ENCODE measurements at places on chromosomes 11 and 22.

DNA sequence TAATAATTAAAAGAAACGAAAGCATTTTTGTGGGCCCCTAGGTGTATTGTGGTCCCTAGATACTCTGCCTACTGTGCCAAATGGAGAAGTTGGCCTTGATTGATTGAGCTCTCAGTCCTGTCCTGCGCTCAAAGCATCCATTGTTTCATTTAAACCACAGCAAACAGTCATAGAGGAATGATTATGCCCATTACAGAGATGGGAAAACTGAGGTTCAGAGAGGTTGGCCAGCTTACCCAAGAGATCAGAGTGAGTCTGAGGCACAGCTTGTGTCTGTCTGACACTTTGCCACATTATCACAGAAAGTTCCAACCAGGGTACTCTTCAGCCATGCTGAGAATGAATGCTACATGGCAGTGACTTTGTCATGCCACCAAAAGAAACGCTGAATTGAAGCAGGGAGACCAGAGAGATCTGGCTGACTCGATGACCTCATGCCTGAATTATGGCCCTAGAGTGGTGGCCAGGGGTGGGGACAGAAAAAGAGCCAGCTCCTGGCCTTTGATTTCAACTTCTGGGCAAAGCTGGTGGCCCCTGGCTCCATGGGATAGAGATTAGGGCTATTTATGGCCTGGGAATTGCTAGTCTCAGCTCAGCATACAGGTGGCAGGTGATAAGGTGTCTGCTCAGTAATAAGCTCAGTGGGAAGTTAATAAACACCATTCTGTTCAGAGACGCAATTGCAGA lies 180.5 kb downstream of the MIAT start:
- no peak for DNase-seq

GRCh38 chr11:57224537-57224936 lies 12.5 kb downstream of the APLNR start:
- DNase-seq, result no peak

DNA sequence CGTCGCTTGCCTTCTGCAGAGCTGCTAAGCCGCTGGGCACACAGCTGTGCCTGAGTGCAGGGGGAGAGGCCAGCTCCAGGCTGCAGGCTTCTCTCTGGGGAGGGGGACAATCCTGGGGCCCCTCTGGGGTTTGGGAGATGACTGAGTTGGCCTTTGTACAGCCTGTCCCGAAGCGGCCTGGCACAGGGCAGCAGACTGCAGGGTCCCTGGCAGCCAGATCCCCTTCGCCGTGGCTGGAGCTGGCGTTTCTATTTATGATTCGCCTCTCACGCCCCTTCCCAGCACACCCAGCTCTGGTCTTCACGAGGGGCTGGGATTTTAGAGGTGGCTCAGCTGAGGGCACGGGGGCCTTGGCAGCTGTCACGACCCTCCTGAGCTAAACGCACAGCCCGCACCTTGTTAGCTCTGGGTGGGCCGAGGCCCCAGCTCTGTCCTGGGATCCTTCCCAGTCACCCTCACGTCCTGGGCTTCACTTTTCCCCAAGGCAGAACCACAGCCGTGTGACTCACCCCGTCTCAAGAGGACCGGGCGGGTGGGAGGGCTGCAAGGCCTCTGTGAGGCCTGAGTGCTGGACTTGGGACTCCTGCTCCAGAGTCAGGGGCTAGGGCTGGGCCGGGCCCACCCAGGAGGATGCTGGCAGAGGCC lies 18.4 kb downstream of the OSBPL5 start:
- no peak for DNase-seq

DNA sequence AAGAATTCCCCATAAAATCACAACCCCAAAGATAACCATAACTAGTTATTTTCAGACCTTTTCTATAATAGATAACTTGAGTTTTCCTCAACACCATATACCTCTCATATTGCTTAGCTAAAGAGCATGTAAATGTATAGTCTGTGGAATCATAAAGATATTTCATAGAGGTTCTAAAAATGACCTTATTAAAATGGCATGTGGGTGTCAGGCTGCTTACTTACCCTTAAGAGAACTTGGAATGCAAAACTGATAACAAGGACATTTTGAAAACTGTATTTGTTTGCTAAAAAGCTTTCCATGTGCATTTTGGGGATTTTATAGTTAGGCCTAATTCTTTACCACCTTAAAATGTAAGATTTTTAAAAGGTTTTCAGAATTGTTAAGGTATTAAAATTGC lies 4.7 kb downstream of the SIK2 start:
- DNase-seq, result no peak

GRCh38 chr22:38109371-38110001 lies 998 bp downstream of the BAIAP2L2 start:
- no peak for DNase-seq

DNA sequence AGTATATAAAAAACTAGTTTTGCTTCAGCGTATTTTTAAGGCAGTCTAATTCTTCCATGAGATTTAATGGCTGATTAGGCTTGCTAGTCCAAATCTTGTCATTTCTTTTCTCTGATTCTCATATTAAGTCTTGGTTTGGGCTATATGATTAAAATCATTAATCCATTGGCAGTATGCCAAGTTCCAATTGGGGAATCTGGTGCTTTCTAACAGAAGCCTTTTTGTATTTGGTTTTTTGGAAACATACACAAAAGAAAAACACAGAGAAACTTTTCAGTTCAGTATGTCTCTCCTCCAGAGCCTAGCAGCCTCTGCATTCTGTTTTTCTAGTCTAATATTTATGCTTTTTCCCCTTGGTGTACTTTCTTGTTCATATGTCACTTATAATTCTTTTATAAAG lies 37.9 kb downstream of the SWAP70 start:
- no peak for DNase-seq

- DNase-seq, result no peak
Observed at GRCh38 chr22:30283342-30283741, 6.0 kb downstream of the CASTOR1 start.

DNA sequence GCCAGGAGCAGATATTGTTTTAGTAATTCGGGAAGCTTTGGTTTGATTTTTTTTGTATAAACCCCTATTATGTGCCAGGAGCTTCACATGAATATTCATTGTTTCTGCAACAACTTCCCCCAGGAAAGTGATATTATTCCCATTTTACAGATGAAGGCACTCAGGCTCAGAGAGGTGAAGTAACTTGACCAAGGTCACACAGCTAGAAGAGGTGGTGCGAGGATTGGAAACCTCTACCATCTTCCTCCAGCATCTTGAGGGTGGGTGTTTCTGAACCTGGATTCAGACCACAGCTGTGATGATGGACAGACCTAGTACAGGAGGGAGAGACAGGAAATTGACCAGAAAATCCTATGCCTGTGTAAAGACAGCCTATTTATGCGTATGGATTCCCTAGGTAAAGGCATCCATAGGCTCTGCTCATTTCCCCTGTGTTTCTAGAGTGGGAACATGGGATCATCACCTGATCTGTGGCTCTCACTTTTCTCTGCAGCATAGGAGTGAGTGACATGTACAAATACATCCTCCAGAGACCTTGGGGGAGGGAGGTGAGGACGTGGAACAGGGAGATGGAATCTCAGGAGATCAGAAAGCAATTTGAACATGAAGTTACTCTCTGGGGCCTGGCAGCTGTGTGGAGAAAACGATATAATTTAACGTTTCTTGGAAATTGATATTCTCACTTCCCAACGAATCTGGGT lies 81.4 kb downstream of the TSPAN18 start:
- DNase-seq, result no peak

DNA sequence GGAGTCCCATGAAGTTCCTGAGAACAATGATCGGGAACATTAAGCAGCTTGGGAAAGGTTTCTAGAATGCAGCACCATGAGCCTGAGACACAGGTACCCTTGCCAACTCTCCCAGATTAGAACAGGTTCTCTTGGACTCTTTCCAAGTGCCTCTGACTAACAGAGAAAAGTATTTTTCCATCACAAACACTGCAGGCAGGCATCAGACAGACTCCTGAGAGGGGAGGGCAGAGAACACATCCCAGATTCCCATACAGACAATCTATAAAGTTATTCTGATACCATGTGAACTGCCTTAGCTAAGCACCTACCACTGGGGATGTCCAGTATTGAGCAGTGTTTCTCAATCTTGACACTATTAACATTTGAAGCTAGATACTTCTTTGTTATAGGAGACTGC lies 27.3 kb downstream of the SERGEF start:
- no peak for DNase-seq

- no peak for DNase-seq
Observed at GRCh38 chr11:57432149-57432561, 5.2 kb upstream of the SLC43A3 start.

DNA sequence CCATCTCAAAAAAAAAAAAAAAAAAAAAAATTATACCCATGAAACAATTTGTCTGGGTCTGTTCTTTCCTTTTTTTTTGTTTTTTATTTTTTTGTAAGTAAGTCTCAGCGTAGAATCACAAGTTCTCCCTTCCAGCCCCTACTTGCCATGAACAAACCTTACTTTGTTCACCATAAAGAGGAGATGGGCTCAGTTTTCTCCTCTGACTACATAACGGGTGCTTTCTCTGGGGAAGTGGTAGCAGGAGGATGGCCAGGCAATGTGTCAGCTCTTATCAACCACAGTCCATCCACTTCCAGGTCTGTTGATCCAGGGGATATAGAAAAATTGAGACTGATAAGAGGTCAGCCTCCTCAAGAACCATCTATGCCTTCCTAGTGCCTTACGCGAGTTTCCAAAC lies 11.0 kb downstream of the ASCC2 start:
- DNase-seq, result no peak

GRCh38 chr11:129871914-129872313 lies 23.5 kb downstream of the NFRKB start:
- DNase-seq, result no peak

DNA sequence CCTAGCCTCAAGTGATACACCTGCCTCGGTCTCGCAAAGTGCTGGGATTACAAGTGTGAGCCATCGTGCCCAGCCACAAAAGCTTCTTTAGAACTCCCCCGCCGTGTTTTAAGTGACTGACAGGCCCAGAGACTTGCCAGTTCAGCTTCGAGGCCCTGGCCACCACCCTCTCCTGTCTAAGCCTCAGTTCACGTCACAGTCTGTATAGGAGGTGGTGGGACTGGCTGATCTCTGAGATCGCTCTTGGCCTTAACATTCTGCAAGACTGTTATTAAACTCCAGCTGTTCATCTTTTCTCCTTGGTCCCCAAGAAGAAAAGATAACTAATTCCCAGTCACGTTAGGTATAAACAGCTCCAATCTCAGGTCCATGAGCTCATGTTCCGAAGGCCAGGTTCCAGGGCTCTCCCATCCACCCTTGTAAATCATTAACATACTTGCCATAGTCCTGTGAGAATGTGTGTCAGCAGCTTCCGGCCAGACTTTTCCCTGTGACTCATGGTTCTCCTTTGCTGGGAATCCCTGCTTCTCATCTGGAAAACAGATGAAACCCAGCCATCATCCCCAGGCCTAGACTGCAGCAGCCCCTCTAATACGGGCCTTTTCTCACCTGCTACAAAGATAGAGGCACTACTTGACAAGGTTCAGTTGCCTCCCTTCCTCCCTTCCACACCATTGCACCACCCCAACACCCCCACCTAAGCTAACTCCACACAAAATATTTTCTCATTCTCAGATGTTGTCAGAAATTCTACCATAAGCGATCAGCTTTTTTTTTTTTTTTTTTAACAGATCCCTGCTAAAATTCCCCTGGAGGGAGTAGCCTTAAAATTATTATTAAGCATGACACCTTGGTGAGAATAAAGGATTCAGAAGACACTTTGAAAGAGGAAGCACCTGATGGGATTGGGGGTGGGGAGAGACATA lies 5.6 kb upstream of the KIAA0930 start:
- DNase-seq, result no peak

All from activated T-cell treated with anti-CD3 and anti-CD28 coated beads, Interleukin-2, amount 50 U/mL, for 24 hours (primary cell).